ENCODE measurements at places on chromosomes 3 and 15. TPM values are rescaled to one million over a fixed set of nuclear protein-coding genes. Genes with fewer than 3 reads are reported as not detected.
A peak's percentile ranks its signal among the peaks of the same experiment; 100 is the strongest.

- peak; percentile 48 for DNase-seq
- peaks cover 29% of the 10 kb centered on the region for H3K4me1 ChIP-seq
- H3K27ac ChIP-seq: peak overlapping the region; percentile 98
- no peaks in the 10 kb centered on the region for H3K36me3 ChIP-seq
- H3K4me3 ChIP-seq: peak overlapping the region; percentile 97
Measured at GRCh38 chr3:62876064-62876463, 848 bp upstream of the CADPS start.

- H3K27ac ChIP-seq: no peak overlapping the region
- peaks cover 11% of the 10 kb centered on the region for H3K27me3 ChIP-seq
- no peaks in the 10 kb centered on the region for H3K36me3 ChIP-seq
- H3K4me3 ChIP-seq: peak overlapping the region; percentile 86
- peaks cover 29% of the 10 kb centered on the region for H3K4me1 ChIP-seq
Measured at GRCh38 chr3:143122608-143123352, 3.2 kb downstream of the CHST2 start.

- no peak for DNase-seq
- H3K4me1 ChIP-seq: peaks cover 7% of the 10 kb centered on the region
- peaks cover 13% of the 10 kb centered on the region for H3K27me3 ChIP-seq
- H3K27ac ChIP-seq: no peak overlapping the region
Measured at GRCh38 chr3:134337071-134337482, 37.2 kb downstream of the AMOTL2 start.

GRCh38 chr3:69491975-69492374, 106.1 kb upstream of the FRMD4B start:
- no peaks in the 10 kb centered on the region for H3K27me3 ChIP-seq
- no peaks in the 10 kb centered on the region for H3K36me3 ChIP-seq
- no peak overlapping the region for H3K27ac ChIP-seq
- H3K4me3 ChIP-seq: no peak overlapping the region
- peaks cover 9% of the 10 kb centered on the region for H3K4me1 ChIP-seq

DNA sequence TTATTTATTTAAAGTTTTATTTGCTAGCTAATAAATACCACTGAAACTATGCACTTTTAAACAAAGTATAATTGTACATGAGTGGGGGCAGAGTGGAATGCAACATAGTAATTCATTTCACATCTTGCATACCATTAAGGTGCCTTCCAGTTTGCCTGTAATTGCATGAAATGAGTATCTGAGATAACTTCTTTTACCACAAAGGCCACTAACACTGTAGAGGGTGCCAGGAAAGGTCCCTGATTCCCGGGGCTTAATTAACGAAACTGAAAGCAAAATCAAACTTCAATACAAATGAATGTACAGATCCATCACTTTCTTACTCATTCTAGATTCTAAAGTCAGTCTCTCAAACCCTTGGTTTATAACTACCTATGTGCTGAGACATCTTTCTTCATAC, 2.1 kb downstream of the CD47 start:
- no peak overlapping the region for H3K4me3 ChIP-seq
- H3K27ac ChIP-seq: peak overlapping the region; percentile 90
- peaks cover 15% of the 10 kb centered on the region for H3K27me3 ChIP-seq
- peaks cover 19% of the 10 kb centered on the region for H3K4me1 ChIP-seq

DNA sequence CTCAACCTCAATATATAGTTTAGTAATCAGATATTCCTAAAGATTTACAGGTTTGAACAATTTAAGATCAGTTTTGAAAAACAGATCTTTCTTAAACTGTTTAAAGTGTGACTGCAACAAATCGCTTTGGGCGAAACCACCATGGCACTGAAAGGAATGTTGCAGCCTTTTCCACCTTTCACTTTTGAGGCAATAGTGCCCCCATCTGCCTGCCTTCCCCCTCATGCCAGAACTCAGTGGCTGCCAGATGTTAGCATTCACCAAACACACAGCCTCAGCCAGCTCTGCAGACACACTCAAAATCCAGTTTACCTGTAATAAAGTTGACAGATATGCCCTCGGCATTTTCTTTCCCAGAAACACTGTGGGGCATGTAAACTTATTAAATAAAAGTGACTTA, 3.3 kb downstream of the LYSMD4 start:
- peaks cover 21% of the 10 kb centered on the region for H3K4me1 ChIP-seq
- peaks cover 10% of the 10 kb centered on the region for H3K27me3 ChIP-seq
- DNase-seq: no peak
- no peak overlapping the region for H3K4me3 ChIP-seq
- H3K36me3 ChIP-seq: peaks cover 15% of the 10 kb centered on the region

GRCh38 chr3:26558257-26558656, 64.3 kb upstream of the LRRC3B start:
- no peak overlapping the region for H3K27ac ChIP-seq
- no peak for DNase-seq
- H3K4me3 ChIP-seq: no peak overlapping the region
- H3K4me1 ChIP-seq: no peaks in the 10 kb centered on the region

DNA sequence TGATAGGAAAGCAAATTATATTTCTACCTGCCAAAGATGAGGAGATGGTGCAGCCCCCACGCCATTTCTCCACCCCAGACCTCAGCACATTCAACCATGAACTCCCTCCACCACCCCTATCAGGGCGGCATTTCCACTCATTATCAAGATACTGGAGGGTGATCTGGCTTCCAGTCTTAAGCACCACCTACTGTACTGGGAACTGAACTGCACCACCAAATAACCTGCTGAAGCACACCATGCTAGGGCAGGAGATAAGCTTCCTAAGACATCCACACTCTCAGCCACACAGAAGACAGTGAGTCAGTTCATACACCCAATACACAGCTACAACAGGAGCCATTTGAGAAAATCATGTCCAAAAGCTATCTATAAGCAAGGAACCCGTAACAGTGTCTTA, 98.8 kb downstream of the FGF7 start:
- peaks cover 13% of the 10 kb centered on the region for H3K36me3 ChIP-seq
- H3K4me1 ChIP-seq: no peaks in the 10 kb centered on the region
- no peak overlapping the region for H3K27ac ChIP-seq
- H3K27me3 ChIP-seq: peaks cover 1% of the 10 kb centered on the region
- no peak overlapping the region for H3K4me3 ChIP-seq

DNA sequence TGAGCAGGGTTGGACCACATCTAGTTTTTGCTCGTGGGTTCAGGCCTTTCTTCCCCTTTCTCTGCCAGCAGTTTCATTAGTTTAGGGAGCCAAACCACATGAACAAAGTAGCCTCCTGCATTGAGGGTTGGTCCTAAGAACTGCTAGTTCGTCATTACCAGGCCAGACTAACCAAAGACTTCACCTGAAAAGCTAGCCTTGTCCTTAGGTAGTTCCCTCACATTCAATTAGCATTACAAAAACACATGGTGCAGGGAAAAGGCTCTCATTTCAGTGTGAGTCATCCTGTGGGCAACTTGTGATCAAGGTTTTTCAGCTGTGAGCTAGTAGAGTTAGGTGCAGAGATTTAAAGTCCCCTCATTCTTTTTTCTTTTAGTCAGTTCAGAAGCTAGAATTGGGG, 279.3 kb upstream of the CTNNB1 start:
- H3K36me3 ChIP-seq: peaks cover 4% of the 10 kb centered on the region
- DNase-seq: no peak
- no peaks in the 10 kb centered on the region for H3K4me1 ChIP-seq
- no peaks in the 10 kb centered on the region for H3K27me3 ChIP-seq

DNA sequence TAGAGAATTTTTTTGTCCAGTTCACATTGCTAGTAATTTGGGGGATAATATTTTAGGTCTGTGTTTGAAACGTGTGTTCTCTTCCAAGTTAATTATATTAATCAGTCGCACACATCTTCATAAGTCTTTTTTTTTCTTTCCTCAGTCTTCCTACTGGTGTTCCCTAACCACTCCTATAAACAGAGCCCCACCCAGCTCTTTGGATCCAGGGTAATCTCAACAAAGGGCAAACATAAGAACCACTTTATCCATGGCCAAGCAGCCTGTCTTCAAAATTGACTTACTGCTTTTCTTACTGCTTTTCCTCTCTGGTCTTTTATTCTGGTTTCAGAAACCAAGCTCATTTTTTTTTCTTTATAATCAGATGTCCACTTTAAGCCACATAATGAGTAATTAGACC, 266.8 kb upstream of the NECTIN3 start:
- H3K36me3 ChIP-seq: no peaks in the 10 kb centered on the region
- no peaks in the 10 kb centered on the region for H3K27me3 ChIP-seq
- no peak overlapping the region for H3K4me3 ChIP-seq
- H3K4me1 ChIP-seq: no peaks in the 10 kb centered on the region
- no peak for DNase-seq
- no peak overlapping the region for H3K27ac ChIP-seq

- DNase-seq: no peak
- peaks cover 2% of the 10 kb centered on the region for H3K4me1 ChIP-seq
- peak overlapping the region; percentile 7 for H3K27ac ChIP-seq
- H3K4me3 ChIP-seq: no peak overlapping the region
- H3K36me3 ChIP-seq: peaks cover 13% of the 10 kb centered on the region
Measured at GRCh38 chr3:179726075-179726699, 73.3 kb downstream of the USP13 start.

DNA sequence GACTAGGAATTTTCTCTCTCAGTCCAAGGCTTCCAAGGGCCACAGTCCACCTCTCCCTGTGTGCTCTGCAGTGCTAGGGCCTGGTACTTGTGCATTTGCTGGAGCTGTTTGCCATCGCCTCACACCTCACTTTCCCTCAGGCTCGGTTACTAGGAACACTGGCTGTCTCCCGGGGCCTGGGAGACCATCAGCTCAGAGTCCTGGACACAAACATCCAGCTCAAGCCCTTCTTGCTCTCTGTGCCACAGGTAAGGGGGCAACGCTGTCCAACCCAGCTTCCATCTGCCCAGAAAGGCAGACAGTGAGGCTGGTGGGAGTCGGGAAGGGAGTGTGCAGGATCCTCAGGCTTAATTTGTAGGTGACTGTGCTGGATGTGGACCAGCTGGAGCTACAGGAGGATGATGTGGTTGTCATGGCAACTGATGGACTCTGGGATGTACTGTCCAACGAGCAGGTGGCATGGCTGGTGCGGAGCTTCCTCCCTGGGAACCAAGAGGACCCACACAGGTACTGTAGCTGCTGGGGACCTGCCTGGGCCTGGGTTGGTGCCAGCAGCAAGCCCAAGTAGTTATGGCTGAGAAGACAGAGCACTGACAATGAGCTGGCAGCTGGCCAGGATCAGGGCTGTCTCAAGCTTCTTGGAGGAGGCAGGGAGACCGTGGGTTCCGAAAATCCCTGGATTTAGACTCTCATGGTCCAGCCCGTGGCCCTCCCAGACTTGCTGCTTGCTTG, 3.4 kb downstream of the PPM1M start:
- peaks cover 11% of the 10 kb centered on the region for H3K27me3 ChIP-seq
- DNase-seq: no peak
- no peaks in the 10 kb centered on the region for H3K36me3 ChIP-seq
- H3K4me3 ChIP-seq: no peak overlapping the region
- H3K4me1 ChIP-seq: no peaks in the 10 kb centered on the region

GRCh38 chr3:70000563-70001081, 1.1 kb downstream of the SAMMSON start:
- no peak overlapping the region for H3K27ac ChIP-seq
- H3K4me3 ChIP-seq: no peak overlapping the region
- H3K4me1 ChIP-seq: peaks cover 8% of the 10 kb centered on the region
- DNase-seq: no peak

- H3K36me3 ChIP-seq: no peaks in the 10 kb centered on the region
- H3K27me3 ChIP-seq: peaks cover 2% of the 10 kb centered on the region
- no peak overlapping the region for H3K4me3 ChIP-seq
- no peak overlapping the region for H3K27ac ChIP-seq
Measured at GRCh38 chr3:40645883-40646282, 121.1 kb downstream of the ZNF621 start.

DNA sequence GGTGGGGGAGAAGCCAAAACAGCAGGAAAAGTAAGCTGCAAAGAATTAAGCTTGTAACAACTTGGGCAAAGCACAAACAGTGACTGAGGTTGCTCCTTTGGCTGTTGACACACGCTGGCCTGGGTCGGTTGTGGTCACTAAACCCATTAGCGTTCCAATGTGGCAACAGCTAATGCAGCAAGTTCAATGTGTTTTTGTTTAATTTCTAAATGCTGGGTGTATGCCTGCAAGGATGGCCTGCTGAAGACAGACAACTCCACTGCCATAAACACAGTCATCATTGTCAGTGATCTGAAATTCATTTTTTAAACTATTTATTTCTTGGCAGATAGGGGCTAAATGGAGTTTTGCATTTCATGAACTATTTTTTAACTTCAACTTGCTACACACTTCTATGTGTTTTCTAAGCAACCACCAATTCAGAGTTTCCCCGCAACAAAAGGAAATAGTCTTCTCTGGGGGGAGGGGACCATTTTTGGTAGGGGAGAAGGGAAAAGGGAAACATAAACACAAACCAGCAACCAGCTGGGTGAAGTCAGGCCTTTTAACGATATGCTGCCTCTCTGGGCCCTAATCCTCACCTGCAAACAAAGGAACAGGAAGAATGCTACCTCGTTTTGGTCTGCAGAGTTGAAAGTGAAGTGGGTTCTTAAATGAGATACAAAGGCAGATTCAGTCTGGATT, 34.8 kb upstream of the WNT5A start:
- no peaks in the 10 kb centered on the region for H3K27me3 ChIP-seq
- no peak overlapping the region for H3K27ac ChIP-seq
- no peaks in the 10 kb centered on the region for H3K36me3 ChIP-seq
- DNase-seq: no peak

DNA sequence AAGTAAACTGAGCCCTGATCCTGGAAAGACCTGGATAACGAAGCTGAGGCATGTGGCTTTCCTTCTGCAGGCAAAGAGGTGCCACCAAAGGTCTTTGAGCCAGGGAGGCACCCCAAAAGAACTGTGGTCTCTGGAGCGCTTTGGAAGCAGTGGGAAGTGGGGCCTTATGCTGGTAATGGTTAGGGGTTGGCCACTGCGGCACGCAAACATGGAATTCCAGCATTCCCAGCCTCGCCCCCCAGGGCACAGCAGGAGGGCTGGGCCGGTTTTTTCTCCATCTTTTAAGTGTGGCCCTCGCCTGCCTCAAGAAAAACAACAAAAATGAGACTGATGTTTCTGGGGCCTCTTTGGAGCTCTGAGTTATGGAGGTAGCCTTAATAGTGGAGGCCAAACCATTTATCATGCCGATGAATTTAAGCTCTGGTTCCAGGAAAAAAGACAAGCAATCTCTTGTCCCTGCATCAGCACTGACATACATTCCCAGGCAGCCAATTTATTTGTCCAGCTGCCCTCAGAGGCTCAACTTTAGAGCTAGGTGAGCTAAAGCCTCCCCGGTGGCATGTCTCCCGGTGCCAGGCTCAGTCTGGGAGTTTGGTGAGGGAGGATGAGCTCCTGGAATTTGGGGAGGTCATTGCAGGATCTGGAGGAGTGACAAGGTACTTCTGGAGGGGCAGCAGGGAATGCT, 109.0 kb downstream of the TLE3 start:
- peaks cover 7% of the 10 kb centered on the region for H3K27me3 ChIP-seq
- H3K4me1 ChIP-seq: peaks cover 10% of the 10 kb centered on the region
- no peak for DNase-seq
- H3K36me3 ChIP-seq: no peaks in the 10 kb centered on the region

The FBXW12 gene
- total RNA-seq: 0.66 TPM

The SH3BP5 gene
- 25.3 TPM for total RNA-seq

The FETUB gene
- total RNA-seq: not detected

The TYRO3 gene
- 5.1 TPM for total RNA-seq

The TICRR gene
- 2.7 TPM for total RNA-seq
